Effector memory CD4-positive, alpha-beta T cell (primary cell): ENCODE measurements at places on chromosomes 4 and X.
A peak's percentile ranks its signal among the peaks of the same experiment; 100 is the strongest.

DNA sequence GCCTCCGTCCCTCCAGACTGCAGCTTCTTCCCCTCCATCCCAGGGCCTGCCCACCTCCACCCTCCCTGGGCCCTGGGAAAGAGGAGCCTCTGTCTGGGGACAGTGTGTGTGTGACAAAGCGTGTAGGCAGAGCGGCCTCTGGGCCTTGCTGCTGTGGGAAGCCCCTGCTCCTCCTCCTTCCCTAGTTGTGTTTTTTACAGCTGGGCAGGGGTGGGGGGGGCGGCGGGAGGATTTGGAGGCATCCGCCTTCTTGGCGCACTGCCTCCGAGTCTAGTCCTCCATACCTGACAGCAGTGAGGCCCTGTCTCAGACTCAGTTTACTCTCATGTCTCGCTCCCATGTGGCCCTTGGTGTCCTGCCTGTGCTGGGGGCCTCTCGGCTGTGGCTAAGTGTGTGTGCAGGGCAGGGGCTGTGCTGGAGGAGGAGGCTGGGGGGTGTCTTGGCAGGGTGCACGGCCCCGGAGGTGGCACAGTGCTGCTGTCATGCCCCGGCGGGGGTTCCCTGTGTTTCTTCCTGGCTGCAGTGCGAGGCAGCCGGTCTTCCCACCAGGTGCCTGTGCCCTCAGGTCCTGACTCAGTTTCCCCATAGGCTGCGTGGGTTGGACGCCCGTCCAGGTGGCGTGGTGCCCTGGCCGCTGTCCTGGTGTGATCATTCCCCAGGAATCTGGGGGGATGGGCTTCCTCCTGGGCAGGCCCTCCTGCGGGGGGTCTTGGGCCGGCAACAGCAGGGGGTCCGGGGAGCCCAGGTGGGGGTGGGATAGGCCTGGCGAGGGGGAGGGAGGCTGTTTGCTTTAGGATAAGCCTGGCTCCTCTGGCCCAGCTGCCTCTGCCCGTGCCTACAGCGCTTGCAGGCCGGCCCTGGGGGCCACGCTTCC lies 7.0 kb downstream of the FGFRL1 start:
- DNase-seq, result no peak
- H3K4me1 ChIP-seq, result peaks cover 6% of the 10 kb centered on the region
- H3K36me3 ChIP-seq, result no peaks in the 10 kb centered on the region
- H3K27me3 ChIP-seq, result no peaks in the 10 kb centered on the region
- H3K27ac ChIP-seq, result no peak overlapping the region
- no peak overlapping the region for H3K4me3 ChIP-seq

DNA sequence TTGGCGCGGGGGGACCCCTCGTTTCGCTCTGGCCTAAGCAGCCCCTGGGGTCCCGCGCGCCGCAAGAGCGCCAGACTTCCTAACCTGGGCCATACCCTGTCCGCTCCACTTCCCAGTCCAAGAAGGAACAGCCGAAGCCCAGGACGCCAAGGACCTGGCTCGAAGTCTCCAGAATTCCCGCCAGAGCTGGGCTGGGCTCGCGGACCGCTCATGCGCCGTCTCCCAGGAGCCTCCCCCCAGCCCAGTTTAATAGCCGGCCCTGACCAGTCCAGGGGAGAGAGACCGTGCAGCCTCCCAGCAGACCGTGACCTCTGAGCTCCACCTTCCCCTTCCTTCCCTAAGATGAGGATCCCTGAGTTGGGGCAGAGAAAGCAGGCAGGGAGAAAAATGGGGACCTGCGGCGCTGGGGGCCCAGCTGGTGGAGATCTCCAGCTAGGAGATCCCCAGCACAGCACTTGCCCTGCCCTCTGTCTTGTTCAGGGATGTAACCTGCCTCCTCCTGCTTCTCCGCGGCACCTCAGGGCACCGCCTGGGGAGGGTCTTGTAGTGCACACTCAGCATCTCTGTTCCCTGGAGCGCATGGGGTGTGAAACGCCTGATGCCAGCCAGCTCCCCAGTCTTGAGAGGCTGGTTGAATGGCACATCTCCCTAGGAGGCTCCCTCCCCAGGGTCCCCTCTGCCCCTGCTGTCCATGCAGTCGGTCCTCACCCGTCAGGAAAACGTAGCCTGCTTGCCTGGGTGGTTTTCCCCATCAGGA lies 1.2 kb upstream of the LETM1 start:
- H3K36me3 ChIP-seq, result peaks cover 4% of the 10 kb centered on the region
- H3K4me3 ChIP-seq, result peak overlapping the region; percentile 65

DNA sequence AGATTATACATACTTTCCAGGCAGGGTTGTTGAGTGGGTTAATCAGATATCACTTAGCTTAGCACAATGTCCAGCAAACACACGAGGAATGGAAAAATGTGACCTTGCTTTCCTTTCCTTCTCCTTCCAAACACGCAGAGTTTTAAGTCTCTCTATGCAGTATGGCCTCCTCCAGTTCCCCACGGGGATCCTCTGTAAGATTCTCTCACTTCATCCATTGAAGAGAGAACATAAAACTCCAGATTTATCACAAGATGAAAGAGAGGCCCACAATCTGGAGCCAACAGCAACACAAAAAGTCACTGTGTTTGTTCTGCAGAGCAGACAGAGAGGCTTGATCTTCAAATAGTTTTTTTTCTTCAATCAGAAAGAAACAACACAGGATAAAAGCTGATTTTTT lies 336.8 kb upstream of the CLNK start:
- no peaks in the 10 kb centered on the region for H3K27me3 ChIP-seq
- no peak overlapping the region for H3K4me3 ChIP-seq
- H3K27ac ChIP-seq, result no peak overlapping the region
- H3K4me1 ChIP-seq, result no peaks in the 10 kb centered on the region
- no peak for DNase-seq

DNA sequence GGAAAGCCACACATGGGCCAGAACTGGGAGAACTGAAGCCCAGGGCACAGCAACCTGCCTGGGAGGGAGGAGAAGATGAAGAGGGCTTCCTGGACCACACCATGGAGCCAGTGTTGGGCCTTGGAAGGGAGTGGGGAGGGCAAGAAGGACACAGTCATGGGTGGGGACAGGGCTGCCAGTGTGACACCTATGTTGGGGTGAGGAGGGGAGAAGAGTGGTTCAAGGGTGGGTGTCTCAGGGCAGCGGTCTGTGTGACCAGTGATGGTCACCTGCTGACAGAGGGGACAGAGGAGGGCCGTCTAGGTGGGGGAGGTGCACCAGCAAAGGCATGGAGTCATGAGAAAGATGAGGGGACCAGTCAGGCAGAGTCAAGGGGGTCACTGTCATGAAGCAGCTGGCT lies 13.8 kb downstream of the MAGED2 start:
- no peaks in the 10 kb centered on the region for H3K36me3 ChIP-seq
- no peak overlapping the region for H3K4me3 ChIP-seq
- H3K27ac ChIP-seq, result no peak overlapping the region
- H3K27me3 ChIP-seq, result no peaks in the 10 kb centered on the region
- H3K4me1 ChIP-seq, result no peaks in the 10 kb centered on the region

GRCh38 chr4:86132468-86132867 lies 227.4 kb downstream of the MAPK10 start:
- DNase-seq, result no peak
- H3K36me3 ChIP-seq, result no peaks in the 10 kb centered on the region
- no peak overlapping the region for H3K27ac ChIP-seq
- no peaks in the 10 kb centered on the region for H3K4me1 ChIP-seq
- no peaks in the 10 kb centered on the region for H3K27me3 ChIP-seq

- DNase-seq, result no peak
- no peak within 1 kb of the TSS for H3K4me3 ChIP-seq
- H3K27ac ChIP-seq, result no peak within 1 kb of the TSS
- no peaks in the 10 kb centered on the region for H3K27me3 ChIP-seq
Measured at GRCh38 chrX:153780678-153781427, at the start of gene SRPK3. TSS of gene SRPK3 (plus strand) at chrX:153781041. CDS start at chrX:153781087, 46 bp downstream.

- H3K36me3 ChIP-seq, result no peaks in the 10 kb centered on the region
- DNase-seq, result no peak
- H3K4me3 ChIP-seq, result no peak overlapping the region
- no peaks in the 10 kb centered on the region for H3K27me3 ChIP-seq
- H3K27ac ChIP-seq, result no peak overlapping the region
Measured at GRCh38 chrX:38770152-38770551, 31.1 kb upstream of the MID1IP1 start.

GRCh38 chr4:81930506-81931238 lies 443.1 kb downstream of the HNRNPD start:
- H3K27ac ChIP-seq, result no peak overlapping the region
- no peak for DNase-seq
- no peaks in the 10 kb centered on the region for H3K4me1 ChIP-seq
- no peak overlapping the region for H3K4me3 ChIP-seq

DNA sequence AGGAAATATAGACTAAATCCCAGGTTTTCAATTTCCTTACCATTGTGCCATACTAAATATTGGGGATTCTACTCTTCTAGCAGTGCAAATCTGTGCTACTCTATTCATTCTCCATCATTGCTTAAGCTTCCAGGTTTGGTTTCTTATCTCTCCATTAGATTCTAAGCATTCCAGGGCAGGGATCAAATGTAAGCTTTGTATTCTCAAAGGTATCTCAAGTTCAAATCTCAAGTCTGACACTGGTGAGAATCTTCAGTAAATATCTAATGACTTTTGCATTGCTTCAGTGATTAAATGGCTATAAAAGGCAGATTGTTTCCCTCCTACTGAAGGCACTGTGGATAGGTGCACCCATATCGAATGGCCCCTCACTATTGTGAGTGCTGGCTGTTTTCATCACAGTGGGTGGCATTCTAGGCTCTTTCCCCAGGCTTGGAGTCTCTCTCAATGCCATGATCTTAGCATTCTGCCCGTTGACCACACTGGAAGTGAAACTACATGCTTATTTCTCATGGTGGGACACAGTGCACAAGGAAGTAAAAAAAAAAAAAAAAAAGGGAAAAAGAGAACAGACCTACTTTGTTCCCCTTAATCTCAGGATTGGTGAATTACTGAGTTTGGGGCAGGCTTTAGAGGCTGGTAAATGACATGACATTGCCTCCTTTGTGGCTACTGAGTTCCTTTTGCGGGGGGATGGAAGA lies 28.7 kb downstream of the FAM9C start:
- no peak for DNase-seq
- no peak overlapping the region for H3K4me3 ChIP-seq
- peaks cover 4% of the 10 kb centered on the region for H3K4me1 ChIP-seq
- no peaks in the 10 kb centered on the region for H3K27me3 ChIP-seq

GRCh38 chr4:42350611-42351182 lies 46.6 kb upstream of the SHISA3 start:
- no peaks in the 10 kb centered on the region for H3K27me3 ChIP-seq
- no peak overlapping the region for H3K4me3 ChIP-seq
- no peaks in the 10 kb centered on the region for H3K36me3 ChIP-seq

DNA sequence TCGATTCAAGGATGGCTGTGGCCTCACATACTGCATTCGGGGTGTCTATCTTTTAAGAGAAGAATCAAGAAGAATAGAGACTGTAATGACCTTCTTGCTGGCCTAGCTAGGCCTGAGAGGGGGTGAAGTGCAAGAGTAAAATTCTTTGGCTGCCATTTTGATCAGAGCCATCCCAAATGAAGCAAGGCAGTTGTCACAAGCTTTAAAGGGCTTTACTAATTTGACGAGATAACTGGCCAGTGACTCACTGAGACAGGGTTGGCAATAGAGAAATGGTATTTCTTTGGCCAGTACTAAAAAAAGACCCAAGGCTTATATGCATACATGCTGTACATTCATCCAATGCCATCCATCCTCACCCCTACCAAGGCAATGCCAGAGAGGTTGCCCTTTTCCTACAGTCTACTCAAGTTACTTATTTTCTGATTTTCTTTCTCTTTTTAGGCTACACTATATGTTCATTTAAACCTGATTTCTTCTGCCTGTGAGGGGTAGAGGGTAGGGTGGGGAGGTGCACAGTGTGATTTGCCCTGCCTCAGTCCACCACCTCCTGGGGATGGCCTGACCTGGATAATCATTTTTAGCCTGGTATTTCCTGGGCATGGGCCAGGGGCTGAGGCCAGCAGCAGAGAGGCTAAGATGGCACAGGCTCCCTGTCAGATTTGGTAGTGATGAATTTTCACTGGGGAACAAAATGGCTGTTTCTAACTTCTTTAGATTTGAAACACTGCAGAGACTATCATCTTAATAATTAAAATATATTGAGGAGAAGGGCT lies 32.2 kb downstream of the ATG4A start:
- no peaks in the 10 kb centered on the region for H3K27me3 ChIP-seq
- no peak overlapping the region for H3K27ac ChIP-seq
- H3K36me3 ChIP-seq, result no peaks in the 10 kb centered on the region
- no peaks in the 10 kb centered on the region for H3K4me1 ChIP-seq
- no peak for DNase-seq

DNA sequence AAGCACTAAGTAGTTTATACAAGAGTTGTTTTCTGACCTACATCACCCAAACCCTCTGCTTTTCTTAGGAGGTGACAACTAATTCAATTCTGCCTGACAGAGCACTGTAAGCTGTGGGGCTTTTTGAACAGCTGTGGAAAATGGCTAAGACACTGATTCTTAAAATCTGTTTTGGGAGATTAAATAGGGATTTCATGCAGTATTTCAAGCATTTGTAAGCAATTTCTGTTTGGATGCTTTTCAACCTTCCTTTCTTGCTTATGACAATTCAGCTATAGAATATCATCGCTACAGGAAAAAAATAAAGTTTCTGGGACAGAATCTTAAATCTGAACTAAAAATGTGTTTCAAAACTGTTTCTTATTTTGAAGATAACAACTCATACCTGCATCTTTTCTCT lies 459.5 kb downstream of the RAPGEF2 start:
- H3K36me3 ChIP-seq, result no peaks in the 10 kb centered on the region
- no peak overlapping the region for H3K4me3 ChIP-seq

- no peaks in the 10 kb centered on the region for H3K4me1 ChIP-seq
- no peak overlapping the region for H3K4me3 ChIP-seq
- no peak for DNase-seq
- H3K27me3 ChIP-seq, result no peaks in the 10 kb centered on the region
- no peak overlapping the region for H3K27ac ChIP-seq
- peaks cover 5% of the 10 kb centered on the region for H3K36me3 ChIP-seq
Measured at GRCh38 chr4:37604461-37604860, 81.7 kb downstream of the RELL1 start.

DNA sequence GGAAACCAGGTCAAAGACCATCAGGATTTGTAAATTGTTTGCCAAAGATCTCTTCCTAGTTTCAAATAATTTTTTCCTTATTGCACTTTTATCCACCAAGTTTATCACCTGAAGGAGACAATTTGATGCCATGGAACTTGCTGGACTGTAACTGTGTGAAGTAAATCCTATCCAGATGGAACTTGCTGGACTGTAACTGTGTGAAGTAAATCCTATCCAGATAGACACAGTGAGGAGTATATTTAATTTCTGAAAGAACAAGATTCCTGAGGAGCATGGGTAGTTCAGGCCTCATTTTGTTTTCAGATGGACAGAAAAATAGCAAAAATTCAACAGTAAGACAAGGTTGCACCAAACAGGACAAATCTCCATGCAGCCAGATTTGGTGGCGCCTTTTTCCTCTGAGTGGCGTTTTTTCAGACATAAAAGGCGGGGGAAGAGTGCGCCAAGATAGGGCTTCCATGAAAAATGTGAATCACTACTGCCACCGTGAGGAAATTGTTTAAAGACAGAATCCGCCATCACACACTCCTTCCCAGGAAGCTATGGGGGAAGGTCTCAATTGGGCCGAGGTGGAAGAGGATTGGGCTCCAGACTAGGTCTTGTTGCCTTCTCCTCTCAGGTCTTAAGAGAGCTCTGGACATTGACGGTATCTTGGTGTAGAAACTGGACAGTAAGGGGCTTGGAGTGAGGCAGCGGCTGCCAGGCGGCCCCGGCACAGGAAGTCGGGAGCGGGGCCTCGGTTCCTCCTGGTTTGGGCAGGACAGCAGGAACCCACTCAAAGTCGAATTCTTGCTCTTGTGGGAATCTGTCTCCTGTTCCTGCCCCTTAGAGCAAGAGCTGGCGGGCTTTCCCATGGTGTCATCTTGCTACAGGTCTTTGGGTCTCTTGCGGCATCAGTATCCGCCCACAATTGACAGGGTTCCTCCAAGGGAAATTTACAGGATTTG lies 234.7 kb downstream of the OR13H1 start:
- no peak overlapping the region for H3K27ac ChIP-seq
- DNase-seq, result peak; percentile 59
- no peaks in the 10 kb centered on the region for H3K36me3 ChIP-seq
- peak overlapping the region; percentile 51 for H3K4me3 ChIP-seq
- no peaks in the 10 kb centered on the region for H3K4me1 ChIP-seq
